ENCODE measurements at places on chromosomes 12 and 14.

GRCh38 chr12:6923003-6923732, 4.6 kb upstream of the ATN1 start:
- DNase-seq, result no peak

DNA sequence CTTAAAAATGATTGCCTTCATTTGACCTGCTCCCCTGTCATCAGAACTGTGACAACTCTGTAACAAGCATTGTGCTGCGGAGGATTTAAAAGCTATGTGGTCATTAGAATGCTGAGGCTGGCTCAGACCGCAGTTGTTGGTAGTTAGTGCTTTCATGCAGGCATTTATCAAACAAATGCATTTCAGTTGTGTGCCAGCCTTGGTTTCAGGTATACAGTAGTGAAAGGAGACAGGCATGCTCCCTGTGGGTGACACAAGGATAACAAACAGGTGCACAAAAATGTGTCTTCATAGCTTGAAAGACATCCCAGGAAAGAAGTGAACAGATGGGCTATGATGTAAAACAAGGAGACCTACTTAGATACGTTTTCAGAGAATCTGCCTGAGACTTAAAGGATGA, 60.6 kb downstream of the MARK3 start:
- DNase-seq, result no peak

DNA sequence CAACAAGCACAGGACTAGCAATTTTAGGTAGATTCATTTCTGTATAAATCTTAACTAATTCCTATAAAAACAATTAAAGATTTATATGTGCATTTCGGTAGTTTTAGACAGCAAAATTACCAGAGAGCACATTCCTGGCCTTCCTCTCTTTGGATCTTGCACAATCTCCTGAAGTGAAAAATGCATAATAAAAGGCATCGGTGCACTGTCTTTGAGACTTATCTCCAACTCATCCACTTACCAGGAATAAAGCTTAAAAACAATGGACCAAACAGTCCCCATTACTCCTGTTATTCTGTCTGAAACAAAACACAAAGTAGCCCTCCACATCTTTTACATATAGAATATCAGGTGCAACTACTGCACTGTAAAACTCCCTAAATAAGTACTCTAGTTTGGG, 69.3 kb downstream of the HECTD1 start:
- no peak for DNase-seq

DNA sequence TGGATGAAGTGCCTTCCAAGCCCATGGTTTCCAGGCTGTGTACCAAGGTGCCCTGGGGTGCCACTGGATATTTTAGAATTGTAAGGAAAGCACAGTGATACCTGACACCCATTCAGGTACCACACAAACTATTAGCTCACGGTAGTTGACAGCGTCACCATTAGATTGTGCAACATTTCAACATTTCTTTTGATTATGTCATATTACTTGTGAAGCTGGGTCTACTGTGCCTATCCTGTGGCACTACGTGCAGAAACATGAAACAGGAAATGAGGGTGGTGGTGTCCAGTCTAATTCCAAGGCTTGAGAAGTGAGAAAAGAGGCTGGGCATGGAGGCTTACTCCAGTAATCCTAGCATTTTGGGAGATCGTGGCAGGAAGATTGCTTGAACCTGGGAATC, 75.5 kb upstream of the CPM start:
- no peak for DNase-seq

DNA sequence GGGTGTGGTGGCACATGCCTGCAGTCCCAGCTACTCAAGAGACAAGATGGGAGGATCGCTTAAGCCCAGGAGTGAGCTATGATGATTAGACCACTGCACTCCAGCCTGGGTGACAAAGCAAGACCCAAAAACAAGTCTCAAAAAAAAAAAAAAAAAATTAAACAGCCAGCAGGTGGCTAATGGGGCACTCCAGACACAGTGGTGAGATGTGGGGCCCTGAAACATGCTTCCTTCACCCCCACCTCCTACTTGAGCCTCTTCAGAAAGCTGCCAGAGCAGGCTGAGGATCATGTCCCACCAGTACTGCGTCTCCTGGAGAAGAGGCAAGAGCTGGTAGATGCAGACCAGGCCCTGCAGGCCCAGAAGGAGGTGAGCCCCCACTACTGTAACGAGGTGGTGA, 2.1 kb downstream of the CFAP73 start:
- no peak for DNase-seq
